ENCODE measurements at places on chromosomes 2 and 18.

- DNase-seq = no peak
Observed at GRCh38 chr18:9627642-9628041, 13.3 kb upstream of the PPP4R1 start.

GRCh38 chr2:212815453-212815852 lies 276.9 kb upstream of the ERBB4 start:
- no peak for DNase-seq

DNA sequence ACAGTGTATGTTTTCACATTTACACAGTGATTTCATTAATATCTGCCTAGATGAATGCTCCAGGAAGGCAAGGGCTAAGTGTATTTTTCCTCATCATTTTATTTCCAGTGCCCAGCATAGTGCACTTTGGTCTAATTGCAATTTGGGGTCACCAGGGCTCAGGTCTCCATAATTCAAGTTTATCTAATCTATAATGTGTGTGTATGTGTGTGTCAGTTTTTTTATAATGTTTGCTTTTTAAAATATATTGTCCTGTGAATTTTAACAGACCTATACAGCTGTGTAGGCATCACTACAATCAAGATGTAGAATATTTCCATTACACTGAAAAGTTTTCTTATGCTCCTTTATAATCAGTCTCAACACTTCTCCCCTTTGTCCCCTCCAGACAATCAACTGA lies 620.4 kb downstream of the STK39 start:
- no peak for DNase-seq

DNA sequence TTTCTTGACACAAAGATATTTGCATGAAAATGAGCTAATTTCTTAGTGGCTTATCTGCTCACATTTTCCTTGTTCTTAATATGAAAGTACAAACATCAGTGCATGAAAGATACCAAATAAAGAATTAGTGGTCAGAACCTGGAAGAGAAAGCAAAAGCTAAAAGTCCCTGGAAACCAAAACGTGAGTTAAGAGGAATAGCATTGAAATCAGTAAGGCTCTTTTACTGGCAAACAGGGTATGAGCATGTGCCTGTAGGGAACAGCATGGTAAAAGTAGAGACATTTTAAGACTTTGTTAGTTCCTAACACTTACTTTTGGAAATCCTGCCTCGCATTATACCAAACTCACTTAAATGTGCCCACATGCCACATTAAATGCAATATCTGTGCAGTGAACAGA lies 31.9 kb upstream of the CWC22 start:
- no peak for DNase-seq

GRCh38 chr18:47545613-47546012 lies 294.2 kb upstream of the SKOR2 start:
- DNase-seq = no peak

GRCh38 chr2:158046121-158046880 lies 55.4 kb upstream of the UPP2 start:
- DNase-seq = no peak

DNA sequence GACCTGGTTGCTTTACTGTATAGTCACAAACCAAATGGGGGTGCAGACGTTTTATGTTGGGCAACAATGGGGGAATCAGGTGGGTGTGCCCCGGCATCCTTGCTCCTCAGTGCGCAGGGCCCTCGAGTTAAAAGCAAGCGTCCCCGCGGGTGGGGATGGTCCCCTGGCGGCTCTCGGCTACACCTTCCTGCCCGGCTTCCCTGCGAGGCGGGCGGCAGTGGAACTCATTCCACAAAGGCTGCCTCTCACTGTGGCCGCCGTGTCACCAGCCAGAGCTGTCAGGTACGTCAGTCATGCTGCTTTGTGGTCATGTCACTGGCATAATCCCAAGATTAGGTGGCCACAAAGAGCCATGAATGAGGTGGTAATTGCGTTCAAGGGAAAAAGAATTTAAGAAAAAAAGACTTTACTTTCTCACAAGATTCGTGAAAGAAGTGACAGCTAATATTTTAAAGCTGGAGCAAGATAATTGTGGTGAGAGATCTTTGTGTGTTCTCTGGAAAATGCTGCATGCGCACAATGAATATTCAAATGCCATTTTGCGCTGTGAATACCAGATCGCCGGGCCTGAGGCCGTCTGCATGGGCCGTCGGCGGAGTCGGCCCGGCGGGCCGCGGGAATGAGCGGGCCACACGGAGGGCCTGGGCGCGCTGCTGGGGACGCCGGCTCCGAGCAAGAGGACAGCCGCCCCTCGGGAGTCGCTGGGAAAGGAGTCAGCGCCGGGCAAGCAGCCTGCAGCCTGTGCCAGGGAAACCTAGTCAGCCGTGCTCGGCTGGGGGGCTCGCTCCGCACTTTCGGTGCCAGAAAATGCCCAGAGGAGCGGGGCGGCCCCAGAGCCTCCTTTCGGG lies 82.3 kb upstream of the LDLRAD4 start:
- no peak for DNase-seq

DNA sequence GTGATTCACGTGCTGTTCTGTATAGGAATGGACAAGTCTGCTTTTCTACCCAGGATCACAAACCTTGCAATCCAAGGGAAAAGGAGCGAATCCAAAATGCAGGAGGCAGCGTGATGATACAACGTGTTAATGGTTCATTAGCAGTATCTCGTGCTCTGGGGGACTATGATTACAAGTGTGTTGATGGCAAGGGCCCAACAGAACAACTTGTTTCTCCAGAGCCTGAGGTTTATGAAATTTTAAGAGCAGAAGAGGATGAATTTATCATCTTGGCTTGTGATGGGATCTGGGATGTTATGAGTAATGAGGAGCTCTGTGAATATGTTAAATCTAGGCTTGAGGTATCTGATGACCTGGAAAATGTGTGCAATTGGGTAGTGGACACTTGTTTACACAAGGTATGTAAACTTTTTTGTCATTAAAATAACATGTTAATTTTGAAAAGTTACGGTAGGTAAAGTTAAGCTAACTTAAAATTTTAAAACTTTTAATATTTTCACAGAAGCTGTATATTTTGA lies 33.0 kb downstream of the PPM1B start:
- no peak for DNase-seq

DNA sequence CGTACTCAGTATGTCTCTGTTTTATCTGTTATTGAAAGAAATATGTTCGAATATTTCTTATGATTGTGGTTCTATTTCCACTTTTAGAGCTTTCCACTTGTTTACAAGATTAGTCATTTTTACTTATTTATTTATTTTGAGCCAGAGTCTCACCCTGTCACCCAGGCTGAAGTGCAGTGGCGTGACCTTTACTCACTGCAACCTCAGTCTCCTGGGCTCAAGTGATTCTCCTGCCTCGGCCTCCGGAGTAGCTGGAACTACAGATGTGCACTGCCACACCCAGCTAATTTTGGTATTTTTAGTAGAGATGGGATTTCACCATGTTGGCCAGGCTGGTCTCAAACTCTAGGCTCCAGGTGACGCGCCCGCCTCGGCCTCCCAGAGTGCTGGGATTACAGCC lies 53.3 kb downstream of the HIBCH start:
- DNase-seq = no peak

- DNase-seq = no peak
Observed at GRCh38 chr2:20935168-20935775, 108.6 kb downstream of the APOB start.

DNA sequence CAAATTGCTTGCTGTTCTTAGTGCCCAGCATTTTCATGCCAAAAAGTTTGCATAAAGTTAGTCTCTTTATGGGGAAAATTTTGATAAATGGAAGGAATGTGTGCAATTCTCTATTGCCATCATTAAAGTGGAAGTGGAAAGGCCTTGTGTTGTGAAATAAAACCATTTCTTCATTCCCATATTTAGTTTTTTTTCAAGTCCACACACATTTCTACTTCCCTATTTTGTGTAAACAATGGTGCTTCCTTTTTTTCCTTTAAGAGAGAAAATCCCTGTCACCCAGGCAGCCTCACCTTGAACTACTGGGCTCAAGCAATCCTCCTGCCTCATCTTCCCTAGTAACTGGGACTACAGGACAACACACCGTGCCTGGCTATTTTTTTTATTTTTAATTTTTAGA lies 42.3 kb upstream of the NCOA1 start:
- no peak for DNase-seq

DNA sequence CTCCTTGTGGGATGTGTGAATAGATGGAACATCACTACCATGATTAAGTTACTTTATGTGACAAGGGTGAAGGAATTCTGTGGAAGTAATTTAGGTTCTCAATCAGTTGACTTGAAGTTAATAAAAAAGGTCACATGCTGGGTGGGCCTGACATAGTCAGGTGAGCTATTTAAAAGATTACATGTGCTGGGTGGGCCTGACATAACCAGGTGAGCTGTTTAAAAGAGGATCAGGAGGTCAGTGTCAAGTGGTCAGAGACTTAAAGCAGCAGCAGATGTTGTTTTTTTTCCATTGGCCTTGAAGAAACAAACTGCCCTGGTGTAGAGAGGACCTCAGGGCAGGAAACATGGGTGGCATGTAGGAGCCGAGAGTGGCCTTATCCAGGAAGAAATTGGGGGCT lies 3.3 kb downstream of the IL1R2 start:
- no peak for DNase-seq

- DNase-seq = no peak
Observed at GRCh38 chr2:145495590-145495989, 975.7 kb upstream of the ZEB2 start.

DNA sequence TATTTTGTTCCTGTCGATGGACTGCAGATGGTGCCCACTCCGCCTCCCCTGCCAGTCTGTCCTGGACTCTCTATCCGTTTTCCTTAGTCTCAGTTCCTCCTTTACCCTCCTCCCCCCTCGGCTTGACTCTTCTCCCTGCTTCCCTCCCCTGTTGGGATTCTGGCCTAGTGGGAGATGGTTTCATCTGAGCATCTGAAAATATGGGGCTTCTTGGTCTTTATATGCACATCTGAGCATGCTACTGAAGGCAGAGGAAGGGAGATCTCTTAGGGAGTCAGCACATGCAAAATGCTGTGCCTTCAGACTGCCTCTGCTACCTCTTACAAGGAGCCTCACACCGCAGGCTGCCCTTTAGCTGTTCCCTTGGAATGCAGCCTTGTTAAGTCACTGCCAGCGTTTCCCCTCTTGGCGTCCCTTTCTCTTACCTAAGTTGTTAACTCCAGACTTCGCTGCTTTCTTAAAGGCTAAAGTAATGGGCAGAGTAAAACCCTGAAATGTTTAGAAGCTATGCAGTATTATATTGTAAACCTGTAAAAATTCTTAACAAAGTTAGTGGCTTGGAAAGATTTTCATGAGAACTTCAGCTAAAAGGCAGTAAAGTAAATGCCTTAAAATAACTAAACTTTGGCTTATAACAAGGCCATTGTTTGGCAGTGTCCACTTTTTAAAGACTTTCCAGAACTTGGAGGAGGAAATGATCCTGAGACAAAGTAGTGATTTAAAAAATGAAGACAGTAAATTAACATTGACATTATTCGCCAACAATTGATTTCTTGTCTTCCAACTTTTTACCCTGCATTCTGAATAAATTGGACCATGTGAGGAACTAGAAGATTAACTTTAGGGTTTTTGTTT lies 49.8 kb downstream of the LDLRAD4 start:
- no peak for DNase-seq

DNA sequence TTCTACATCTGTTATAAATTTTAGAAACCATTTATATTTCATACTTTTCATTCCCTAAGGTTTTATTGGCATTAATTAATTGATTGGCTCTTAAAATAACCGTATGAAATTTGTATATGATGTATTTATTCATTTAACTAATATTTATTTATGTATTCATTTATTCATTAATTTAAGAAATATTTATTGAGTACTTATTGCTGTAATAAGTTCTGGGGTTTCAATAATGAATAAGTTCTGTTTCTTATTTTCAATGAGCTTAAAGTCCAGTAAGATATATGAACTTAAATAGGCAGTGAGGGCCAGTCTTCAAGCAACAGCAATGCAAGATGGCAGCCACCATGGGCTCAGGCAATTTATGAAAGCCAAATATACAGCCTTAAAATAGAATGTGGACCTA lies 17.9 kb downstream of the CDK15 start:
- no peak for DNase-seq

DNA sequence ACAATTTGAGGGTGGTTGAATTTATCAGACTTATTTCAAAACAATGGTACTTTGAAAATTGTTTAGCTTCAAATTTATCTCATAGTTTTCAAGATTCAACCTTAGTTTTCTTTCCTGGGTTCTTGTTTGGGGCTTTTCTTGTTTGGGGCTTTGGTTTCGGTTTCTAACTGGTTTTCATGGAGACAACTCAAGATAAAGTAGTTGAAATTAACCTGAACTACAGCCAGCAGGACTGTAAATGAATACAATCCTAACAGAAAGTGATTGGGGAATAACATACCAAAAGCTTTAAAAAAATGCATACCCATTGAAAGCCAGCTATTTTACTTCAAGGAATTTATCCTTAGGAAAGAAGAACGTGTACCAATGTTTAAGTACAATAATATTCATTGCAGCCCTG lies 133.5 kb upstream of the SLC14A2 start:
- no peak for DNase-seq

GRCh38 chr2:126899616-126900185 lies 1.0 kb downstream of the TEX51 start:
- no peak for DNase-seq

DNA sequence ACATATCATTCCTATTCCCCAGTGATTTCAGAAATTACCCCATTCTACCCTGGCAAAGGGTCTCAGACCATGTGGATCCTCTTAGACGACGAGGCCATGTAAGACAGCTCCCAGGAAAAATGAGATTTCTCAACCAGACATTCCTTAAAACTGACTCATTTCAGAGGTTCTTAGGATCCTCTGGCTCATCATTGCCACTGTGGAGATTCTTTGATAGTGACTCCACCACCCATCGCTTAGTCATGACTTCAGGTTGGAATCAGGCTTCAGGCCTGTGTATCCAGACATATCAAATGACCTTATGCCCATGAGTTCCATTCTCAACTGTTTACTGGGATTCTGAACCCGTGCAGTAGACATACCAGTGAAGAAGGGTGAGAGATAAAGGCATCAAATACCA lies 245.6 kb upstream of the TCF4 start:
- no peak for DNase-seq

GRCh38 chr2:32442020-32442467 lies 85.2 kb downstream of the BIRC6 start:
- DNase-seq = no peak

DNA sequence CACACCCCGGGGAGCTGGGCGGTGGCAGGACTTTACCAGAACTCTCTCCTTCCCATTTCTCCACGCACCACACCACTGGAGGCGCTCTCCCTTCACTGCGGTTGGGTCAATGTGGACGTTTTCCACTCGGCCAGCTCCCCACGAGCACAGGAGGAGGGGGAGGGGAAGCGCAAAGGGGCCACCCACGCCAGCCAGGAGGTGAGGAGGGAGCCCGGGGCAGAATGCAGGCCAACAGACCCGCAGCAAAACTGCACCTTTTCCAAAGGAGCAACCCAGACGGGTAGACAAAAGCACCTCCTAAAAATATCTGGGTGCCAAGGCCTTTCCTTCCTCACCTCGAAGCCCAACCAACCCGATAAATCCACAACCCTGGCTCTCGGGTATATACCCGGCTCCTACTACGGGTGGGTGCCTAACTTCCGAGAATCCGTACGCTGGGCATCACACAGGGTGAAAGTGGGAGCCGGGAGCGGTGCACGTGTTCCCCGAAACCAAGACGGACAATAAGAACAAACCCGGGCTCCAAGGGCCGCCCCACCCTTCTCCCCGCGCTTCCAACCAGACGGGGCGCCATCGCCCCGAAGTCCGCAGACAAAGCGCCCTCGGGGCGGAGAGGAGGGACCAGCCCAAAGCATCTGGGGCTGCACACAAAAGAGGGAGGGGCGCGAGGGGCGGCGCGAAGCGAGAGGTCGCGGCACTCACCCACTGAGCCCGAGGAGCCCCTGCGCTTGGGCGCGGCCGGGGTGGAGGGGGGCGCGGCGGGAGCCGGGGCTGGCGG lies 1.0 kb downstream of the RTN4 start:
- DNase-seq = peak; percentile 83

- no peak for DNase-seq
Observed at GRCh38 chr2:178401994-178402437, 49.0 kb downstream of the PRKRA start.

GRCh38 chr2:88903749-88904353 lies 212.4 kb downstream of the RPIA start:
- DNase-seq = peak; percentile 20
